ENCODE measurements at places on chromosomes 5 and 9. TPM values are rescaled to one million over a fixed set of nuclear protein-coding genes. Genes with fewer than 3 reads are reported as not detected.

Gene GNE
- polyA plus RNA-seq: 6.9 TPM

Gene CD74
- 2.7 TPM for polyA plus RNA-seq

Gene ARL14EPL
- polyA plus RNA-seq: not detected

Gene IRX1
- 1.6 TPM for polyA plus RNA-seq

Gene ZDHHC11
- 0.26 TPM for polyA plus RNA-seq

Gene TSSK1B
- polyA plus RNA-seq: not detected

Gene CCDC112
- 5.5 TPM for polyA plus RNA-seq

Gene OR1N1
- not detected for polyA plus RNA-seq

Gene ADGRD2
- not detected for polyA plus RNA-seq

Gene C5orf46
- 0.43 TPM for polyA plus RNA-seq

Gene TRIP13
- 20.4 TPM for polyA plus RNA-seq

Gene GTF3C5
- 34.4 TPM for polyA plus RNA-seq

Gene GPR151
- not detected for polyA plus RNA-seq

Gene PCDHGA7
- 1.1 TPM for polyA plus RNA-seq

Gene PCAT7
- not detected for polyA plus RNA-seq

Gene TRIM36
- polyA plus RNA-seq: not detected

Gene TXNDC8
- polyA plus RNA-seq: not detected

Gene DMRT3
- polyA plus RNA-seq: not detected

Gene EGFL7
- 15.7 TPM for polyA plus RNA-seq

Gene B4GALT7
- 35.2 TPM for polyA plus RNA-seq

Gene PCDHB7
- polyA plus RNA-seq: 0.51 TPM

Gene C9
- polyA plus RNA-seq: 0.06 TPM

Gene BARHL1
- not detected for polyA plus RNA-seq

Gene MAPK9
- 24.1 TPM for polyA plus RNA-seq

Gene PCDHA1
- polyA plus RNA-seq: not detected

Gene TSLP
- polyA plus RNA-seq: 0.15 TPM

Gene BSPRY
- polyA plus RNA-seq: not detected

Gene BTNL8
- polyA plus RNA-seq: not detected

Gene FAM81B
- polyA plus RNA-seq: not detected

Gene ORM2
- polyA plus RNA-seq: not detected

Gene NRARP
- polyA plus RNA-seq: not detected

Gene SLCO6A1
- not detected for polyA plus RNA-seq

Gene ELOVL7
- not detected for polyA plus RNA-seq

Gene SPATA31D4
- polyA plus RNA-seq: not detected

Gene SLC34A3
- polyA plus RNA-seq: not detected

Gene MYOZ3
- polyA plus RNA-seq: 0.71 TPM

Gene CAMK4
- polyA plus RNA-seq: 4.0 TPM

Gene ARID3C
- polyA plus RNA-seq: not detected

Gene CNTFR
- polyA plus RNA-seq: not detected
